ENCODE measurements at places on chromosomes 3 and 15. TPM values are rescaled to one million over a fixed set of nuclear protein-coding genes. Genes with fewer than 3 reads are reported as not detected.
A peak's percentile ranks its signal among the peaks of the same experiment; 100 is the strongest.

- H3K36me3 ChIP-seq: no peaks in the 10 kb centered on the region
- peak; percentile 90 for DNase-seq
- H3K4me3 ChIP-seq: peak overlapping the region; percentile 53
- peak overlapping the region; percentile 0 for H3K27ac ChIP-seq
These were observed 46.6 kb upstream of the ATP2B2 start for GRCh38 chr3:10551821-10552630.

GRCh38 chr3:13191016-13191415 is 117.8 kb upstream of the IQSEC1 start:
- peaks cover 5% of the 10 kb centered on the region for H3K27me3 ChIP-seq
- no peak overlapping the region for H3K4me3 ChIP-seq
- H3K36me3 ChIP-seq: peaks cover 5% of the 10 kb centered on the region
- H3K27ac ChIP-seq: no peak overlapping the region

- H3K4me3 ChIP-seq: no peak overlapping the region
- peaks cover 9% of the 10 kb centered on the region for H3K27me3 ChIP-seq
- no peak overlapping the region for H3K27ac ChIP-seq
- H3K4me1 ChIP-seq: no peaks in the 10 kb centered on the region
These were observed 14.7 kb downstream of the MYH15 start for GRCh38 chr3:108495717-108496116.

Gene NR2E3
- total RNA-seq: not detected

Gene PTPRG
- 1.3 TPM for total RNA-seq

DNA sequence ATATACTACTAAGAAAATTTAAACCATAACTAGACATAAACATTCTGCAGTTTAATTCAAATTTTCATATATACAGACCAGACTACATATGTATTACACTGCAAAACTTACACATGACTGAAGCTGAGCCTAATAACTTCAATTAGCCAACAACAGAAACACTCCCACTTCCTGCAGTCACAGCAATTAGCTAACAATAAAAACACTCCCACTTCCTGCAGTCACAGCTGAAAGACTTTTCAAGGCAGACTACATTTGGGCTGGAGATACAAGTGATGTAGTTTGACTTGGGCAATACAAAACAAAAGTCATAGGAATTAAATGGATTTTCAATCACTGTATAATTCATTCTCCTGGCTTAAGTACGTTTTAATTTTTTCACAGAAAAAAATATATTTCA is 10.3 kb downstream of the TM2D3 start:
- DNase-seq: no peak
- H3K36me3 ChIP-seq: peaks cover 24% of the 10 kb centered on the region
- no peak overlapping the region for H3K4me3 ChIP-seq
- H3K27me3 ChIP-seq: no peaks in the 10 kb centered on the region

DNA sequence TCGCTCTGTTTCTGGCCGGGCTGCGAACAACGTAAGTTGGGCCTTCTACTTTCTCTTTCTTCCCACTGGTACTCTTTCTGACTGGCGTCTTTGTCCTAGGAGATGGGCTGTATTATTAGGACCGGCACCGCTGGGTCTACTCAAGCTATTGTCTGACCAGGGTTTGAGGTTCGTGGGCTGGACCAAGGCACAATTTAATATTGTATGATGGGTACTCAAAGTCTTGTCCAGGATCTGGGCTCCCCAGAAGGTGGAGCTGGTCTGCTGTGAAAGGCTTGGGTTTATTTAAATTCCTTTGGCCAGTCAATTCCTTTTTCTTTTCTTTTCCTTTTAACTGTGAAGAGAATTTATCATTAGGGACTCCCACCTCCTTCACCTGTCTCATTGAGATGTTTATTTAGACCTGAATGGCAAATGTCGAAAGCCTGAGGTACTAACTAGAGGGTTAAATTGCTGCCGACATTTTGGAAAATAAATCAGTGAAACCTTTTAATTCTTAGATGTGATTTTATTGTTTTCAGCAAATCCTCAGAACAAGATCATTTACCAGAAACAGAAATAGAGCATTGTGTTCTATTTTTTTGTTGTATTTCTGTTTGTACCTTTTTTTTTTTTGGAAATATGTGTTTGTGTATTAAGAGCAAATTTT is 410 bp downstream of the LRRC49 start:
- peaks cover 38% of the 10 kb centered on the region for H3K27me3 ChIP-seq
- H3K4me1 ChIP-seq: peaks cover 17% of the 10 kb centered on the region
- peaks cover 8% of the 10 kb centered on the region for H3K36me3 ChIP-seq
- DNase-seq: no peak

- DNase-seq: no peak
- no peaks in the 10 kb centered on the region for H3K36me3 ChIP-seq
- peaks cover 31% of the 10 kb centered on the region for H3K4me1 ChIP-seq
These were observed 2.8 kb downstream of the EPHB1 start for GRCh38 chr3:134797741-134798451.

- H3K27me3 ChIP-seq: no peaks in the 10 kb centered on the region
- H3K4me3 ChIP-seq: no peak overlapping the region
- no peaks in the 10 kb centered on the region for H3K36me3 ChIP-seq
- peaks cover 6% of the 10 kb centered on the region for H3K4me1 ChIP-seq
These were observed 112.7 kb downstream of the SLCO3A1 start for GRCh38 chr15:91966194-91966552.

Gene GRK7
- total RNA-seq: not detected

Gene BNC1
- total RNA-seq: not detected

Gene CIAO2A
- total RNA-seq: 74.5 TPM

Gene ENTPD3
- total RNA-seq: not detected

GRCh38 chr15:29864501-29864900 is 42.2 kb upstream of the TJP1 start:
- H3K4me3 ChIP-seq: no peak overlapping the region
- no peaks in the 10 kb centered on the region for H3K36me3 ChIP-seq
- H3K4me1 ChIP-seq: no peaks in the 10 kb centered on the region
- H3K27ac ChIP-seq: no peak overlapping the region

DNA sequence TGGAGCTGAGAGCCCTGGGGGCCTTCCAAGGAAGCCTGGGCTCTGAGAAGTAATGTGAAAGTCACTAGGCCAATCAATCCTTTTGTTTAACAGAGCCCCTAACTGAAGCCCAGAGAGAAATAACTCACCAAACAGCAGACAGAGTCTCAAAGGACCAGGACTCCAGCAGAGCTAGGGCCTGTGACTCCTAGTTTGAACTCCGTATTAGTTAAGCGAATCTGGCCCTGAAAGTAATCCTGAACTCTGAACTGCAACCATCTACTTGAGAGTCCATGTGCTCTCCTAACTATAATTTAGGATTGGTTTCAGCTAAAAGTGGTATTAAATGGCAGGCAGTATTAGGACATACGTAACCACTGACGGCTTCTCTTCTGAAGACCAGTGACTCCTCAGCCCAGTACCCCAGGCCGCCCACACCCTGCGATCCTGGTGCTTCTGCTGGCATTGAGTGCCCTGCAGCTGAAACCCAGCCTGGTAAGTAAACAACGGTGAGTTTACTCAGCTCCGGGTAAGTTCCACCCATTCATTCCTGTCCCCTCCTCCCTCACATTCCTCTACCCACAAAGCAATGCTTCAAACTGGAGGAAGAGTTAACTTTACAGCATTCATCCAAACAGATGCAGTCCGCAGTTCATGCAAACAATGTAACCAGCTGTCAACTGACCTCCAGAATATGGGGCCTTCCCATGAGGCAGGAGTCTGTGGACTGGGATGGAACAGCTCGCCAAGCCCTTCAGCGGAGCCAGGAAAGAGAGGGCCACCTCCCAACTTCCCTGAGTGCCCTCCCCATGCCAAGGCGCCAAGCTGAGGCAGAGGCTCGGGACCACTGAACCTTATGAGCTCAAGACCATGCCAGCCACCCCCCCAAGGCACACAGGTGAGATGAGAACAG is 7.3 kb downstream of the MYO5C start:
- peaks cover 14% of the 10 kb centered on the region for H3K27me3 ChIP-seq
- no peak for DNase-seq
- no peaks in the 10 kb centered on the region for H3K36me3 ChIP-seq
- peaks cover 19% of the 10 kb centered on the region for H3K4me1 ChIP-seq

DNA sequence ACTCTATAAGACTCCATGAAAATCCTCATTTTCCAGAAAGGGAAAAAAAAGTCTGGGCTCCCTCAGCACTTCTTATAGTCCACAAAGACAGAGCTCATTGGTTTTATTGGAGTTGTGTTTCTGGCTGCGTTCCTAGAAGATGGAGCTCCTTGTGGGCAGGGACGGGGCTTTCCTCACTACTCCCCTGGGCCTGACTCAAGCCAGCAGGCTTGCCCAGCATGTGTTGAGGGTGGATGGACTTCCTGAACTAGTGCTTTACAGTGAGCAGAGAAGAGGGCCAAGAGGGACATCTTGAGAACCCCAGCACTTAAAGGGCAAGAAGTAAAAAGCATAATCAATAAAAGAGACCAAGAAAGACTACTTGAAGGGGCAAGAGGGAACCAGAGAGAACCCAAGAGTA is 43.2 kb upstream of the EPHB1 start:
- H3K4me1 ChIP-seq: no peaks in the 10 kb centered on the region
- no peaks in the 10 kb centered on the region for H3K27me3 ChIP-seq
- H3K36me3 ChIP-seq: no peaks in the 10 kb centered on the region
- DNase-seq: no peak
- H3K4me3 ChIP-seq: no peak overlapping the region
- H3K27ac ChIP-seq: no peak overlapping the region

Gene FEZF2
- not detected for total RNA-seq

- no peaks in the 10 kb centered on the region for H3K27me3 ChIP-seq
- peaks cover 27% of the 10 kb centered on the region for H3K4me1 ChIP-seq
- no peak for DNase-seq
- H3K36me3 ChIP-seq: peaks cover 3% of the 10 kb centered on the region
These were observed 468 bp upstream of the SPTBN5 start for GRCh38 chr15:41894251-41894790.

Gene CCR3
- total RNA-seq: not detected

GRCh38 chr15:67225336-67225735 is 29.1 kb downstream of the AAGAB start:
- H3K27me3 ChIP-seq: no peaks in the 10 kb centered on the region
- no peak overlapping the region for H3K4me3 ChIP-seq
- no peak for DNase-seq
- H3K4me1 ChIP-seq: peaks cover 8% of the 10 kb centered on the region
- peaks cover 9% of the 10 kb centered on the region for H3K36me3 ChIP-seq
- H3K27ac ChIP-seq: no peak overlapping the region

- H3K27ac ChIP-seq: no peak overlapping the region
- no peaks in the 10 kb centered on the region for H3K4me1 ChIP-seq
- H3K4me3 ChIP-seq: no peak overlapping the region
- H3K36me3 ChIP-seq: no peaks in the 10 kb centered on the region
These were observed 110.3 kb downstream of the GBE1 start for GRCh38 chr3:81651139-81651538.
